ENCODE measurements at places on chromosomes 12 and 14. TPM values are rescaled to one million over a fixed set of nuclear protein-coding genes. Genes with fewer than 3 reads are reported as not detected.

CLEC4E gene
- total RNA-seq: not detected

REP15 gene
- 52.3 TPM for total RNA-seq

KLRC4 gene
- 2.2 TPM for total RNA-seq

CCDC175 gene
- total RNA-seq: not detected

RNASE7 gene
- 0.48 TPM for total RNA-seq

CCDC60 gene
- 0.68 TPM for total RNA-seq

GRCh38 chr12:13114251-13115052, 11.0 kb upstream of the GSG1 start:
- H3K36me3 ChIP-seq: no peaks in the 10 kb centered on the region
- H3K27ac ChIP-seq: no peak overlapping the region
- H3K4me1 ChIP-seq: no peaks in the 10 kb centered on the region
- no peak overlapping the region for H3K4me3 ChIP-seq
- no peak for DNase-seq
- peaks cover 7% of the 10 kb centered on the region for H3K27me3 ChIP-seq

DNA sequence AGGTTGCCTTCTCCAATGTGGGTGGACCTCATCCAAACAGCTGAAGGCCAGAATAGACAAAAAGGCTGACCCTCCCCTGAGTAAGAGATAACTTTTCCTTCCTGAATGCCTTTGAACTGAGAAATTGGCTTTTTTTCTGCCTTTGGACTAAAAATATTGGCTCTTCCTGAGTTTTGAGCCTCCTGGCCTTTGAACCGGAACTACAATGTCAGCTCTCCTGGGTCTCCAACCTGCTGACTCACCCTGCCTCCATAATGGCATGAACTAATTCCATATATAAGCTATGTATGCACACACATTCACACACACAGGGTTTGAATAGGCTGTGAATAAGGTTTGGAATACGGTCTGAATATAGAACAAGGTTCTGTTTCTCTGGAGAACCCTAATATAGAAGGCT, 39.7 kb upstream of the TMEM260 start:
- no peak for DNase-seq
- no peak overlapping the region for H3K27ac ChIP-seq
- H3K36me3 ChIP-seq: no peaks in the 10 kb centered on the region
- no peaks in the 10 kb centered on the region for H3K27me3 ChIP-seq

DNA sequence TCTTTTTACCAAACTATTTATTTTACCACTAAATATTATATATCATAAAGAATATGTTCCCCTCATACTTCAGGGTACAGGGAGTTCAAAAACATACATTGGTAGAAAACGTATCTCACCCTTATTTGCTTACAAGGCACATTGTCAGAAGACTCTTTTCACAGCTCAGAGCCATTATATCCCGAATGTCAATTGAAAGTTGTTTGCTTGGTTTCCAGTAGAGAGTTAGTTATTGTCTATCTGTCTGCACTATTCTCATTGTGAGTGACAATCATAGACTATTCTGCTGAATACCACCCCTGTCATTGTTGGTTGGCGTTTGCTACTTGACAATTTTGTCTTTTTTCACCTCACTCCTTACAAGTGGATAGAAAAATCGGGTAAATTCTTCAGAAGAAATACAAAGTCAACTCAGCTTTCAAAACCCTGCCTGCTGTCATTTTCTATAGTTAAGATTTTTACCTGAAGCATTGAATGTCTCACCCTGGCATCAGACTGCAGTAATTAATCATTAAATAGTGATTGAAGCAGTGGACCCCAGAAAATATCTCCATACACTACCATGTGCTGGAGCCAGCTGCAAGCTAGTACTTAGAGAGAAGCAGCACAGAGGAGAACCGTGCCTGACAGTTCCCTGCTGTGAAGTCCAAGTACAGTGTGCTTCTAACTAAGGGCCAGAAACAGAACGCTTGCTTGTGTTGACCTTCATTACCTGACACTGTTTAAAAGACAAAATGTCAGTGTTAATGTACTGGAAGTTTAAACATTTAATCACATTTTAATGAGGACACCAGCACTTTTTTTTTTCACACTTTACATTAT, 510.6 kb downstream of the RERGL start:
- H3K36me3 ChIP-seq: no peaks in the 10 kb centered on the region
- H3K27ac ChIP-seq: no peak overlapping the region
- no peak for DNase-seq
- no peak overlapping the region for H3K4me3 ChIP-seq
- H3K4me1 ChIP-seq: no peaks in the 10 kb centered on the region

GRCh38 chr14:72544615-72545387, 349.1 kb downstream of the DPF3 start:
- no peak for DNase-seq
- H3K27ac ChIP-seq: no peak overlapping the region
- no peaks in the 10 kb centered on the region for H3K4me1 ChIP-seq
- H3K4me3 ChIP-seq: no peak overlapping the region
- H3K27me3 ChIP-seq: no peaks in the 10 kb centered on the region

DNA sequence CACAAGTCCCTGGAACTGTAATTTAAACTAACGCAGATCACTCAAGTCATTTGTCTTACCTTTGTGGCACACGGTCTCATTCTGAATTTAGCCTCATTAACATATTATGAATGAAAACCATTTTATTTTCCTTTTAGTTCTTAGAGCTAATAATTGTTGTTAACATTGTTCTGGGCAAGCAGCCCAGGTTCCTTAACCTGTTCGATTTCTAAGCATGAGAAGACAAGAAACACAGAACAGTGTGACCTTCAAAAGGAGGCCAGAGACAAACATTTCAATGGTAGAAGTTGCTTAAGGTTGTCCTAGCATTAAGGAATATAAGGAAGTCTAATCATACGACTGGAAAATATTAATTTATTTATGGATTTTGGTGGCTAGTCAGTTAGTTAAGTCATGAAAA, 35.2 kb downstream of the PIWIL1 start:
- no peak overlapping the region for H3K27ac ChIP-seq
- no peak for DNase-seq
- H3K27me3 ChIP-seq: peaks cover 24% of the 10 kb centered on the region
- H3K4me3 ChIP-seq: no peak overlapping the region
- no peaks in the 10 kb centered on the region for H3K4me1 ChIP-seq

- no peak for DNase-seq
- H3K4me3 ChIP-seq: no peak overlapping the region
- no peak overlapping the region for H3K27ac ChIP-seq
- H3K4me1 ChIP-seq: no peaks in the 10 kb centered on the region
- peaks cover 13% of the 10 kb centered on the region for H3K27me3 ChIP-seq
- no peaks in the 10 kb centered on the region for H3K36me3 ChIP-seq
Measured at GRCh38 chr14:105503935-105504692, 13.1 kb downstream of the TEDC1 start.

- H3K27ac ChIP-seq: no peak overlapping the region
- DNase-seq: peak; percentile 10
- H3K4me3 ChIP-seq: no peak overlapping the region
- no peaks in the 10 kb centered on the region for H3K4me1 ChIP-seq
- H3K36me3 ChIP-seq: no peaks in the 10 kb centered on the region
Measured at GRCh38 chr12:76738824-76739579, 24.9 kb upstream of the ZDHHC17 start.

GRCh38 chr12:109598428-109598854, 24.8 kb downstream of the MVK start:
- peaks cover 4% of the 10 kb centered on the region for H3K4me1 ChIP-seq
- peaks cover 5% of the 10 kb centered on the region for H3K36me3 ChIP-seq
- no peak for DNase-seq
- no peaks in the 10 kb centered on the region for H3K27me3 ChIP-seq
- H3K4me3 ChIP-seq: no peak overlapping the region

DNA sequence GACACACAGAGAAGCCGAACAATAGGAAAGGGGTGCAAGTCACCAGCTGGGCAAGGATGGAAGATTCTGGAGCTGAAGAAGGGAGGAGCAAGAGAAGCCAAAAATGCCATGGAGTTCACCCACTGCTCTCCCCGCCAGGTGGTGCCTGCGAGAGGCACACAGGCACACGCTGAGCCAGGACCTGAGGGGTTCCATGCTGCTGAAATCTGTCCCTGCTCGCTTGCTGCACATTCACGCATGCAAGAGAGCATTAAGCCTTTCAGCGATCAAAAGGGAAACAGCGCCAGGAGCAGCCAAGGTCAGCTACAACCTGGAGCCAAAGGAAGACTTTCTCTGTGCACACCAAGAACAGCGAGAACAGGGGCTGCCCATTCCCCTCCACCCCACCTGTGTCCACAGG, 104.1 kb downstream of the ANO2 start:
- H3K4me3 ChIP-seq: no peak overlapping the region
- DNase-seq: no peak

GRCh38 chr12:28603801-28604200, 413.5 kb downstream of the CCDC91 start:
- H3K27me3 ChIP-seq: no peaks in the 10 kb centered on the region
- no peaks in the 10 kb centered on the region for H3K36me3 ChIP-seq
- no peak overlapping the region for H3K4me3 ChIP-seq
- no peak for DNase-seq

DNA sequence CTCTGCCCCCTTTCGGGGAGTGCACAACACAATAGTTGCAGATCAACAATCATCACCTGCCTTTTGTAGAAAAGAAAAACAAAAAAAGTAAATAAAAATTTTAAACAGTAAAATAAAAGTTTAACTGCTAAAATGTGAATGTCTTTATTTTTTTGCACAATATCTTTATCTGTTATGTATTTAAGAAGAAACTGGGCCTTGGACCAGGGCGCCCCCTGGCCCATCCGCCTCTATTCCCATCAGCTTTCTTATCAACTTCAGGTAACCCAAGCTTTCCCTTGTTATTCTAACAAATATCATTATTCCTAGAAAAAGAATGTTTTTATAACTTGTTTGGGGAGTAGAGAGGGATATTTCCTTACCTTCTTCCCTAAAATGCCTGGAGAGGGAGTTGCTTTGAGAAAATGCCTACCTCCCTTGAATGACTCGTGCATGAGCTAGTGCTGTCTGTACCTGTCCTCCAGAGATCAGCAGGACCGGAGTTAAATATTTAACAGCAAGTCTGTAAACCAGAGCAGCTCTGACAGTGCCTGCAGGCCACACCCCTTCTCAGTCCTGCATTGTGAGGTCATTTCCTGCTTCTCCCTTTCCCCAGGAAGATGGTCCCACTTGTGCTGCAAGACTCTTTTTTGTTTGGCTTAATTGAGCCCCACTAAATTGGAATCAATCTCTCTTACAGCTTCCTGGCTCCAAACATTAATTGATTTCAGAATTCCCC, 192.8 kb upstream of the RGS6 start:
- H3K36me3 ChIP-seq: no peaks in the 10 kb centered on the region
- DNase-seq: peak; percentile 35
- H3K4me3 ChIP-seq: no peak overlapping the region
- peaks cover 9% of the 10 kb centered on the region for H3K4me1 ChIP-seq

DNA sequence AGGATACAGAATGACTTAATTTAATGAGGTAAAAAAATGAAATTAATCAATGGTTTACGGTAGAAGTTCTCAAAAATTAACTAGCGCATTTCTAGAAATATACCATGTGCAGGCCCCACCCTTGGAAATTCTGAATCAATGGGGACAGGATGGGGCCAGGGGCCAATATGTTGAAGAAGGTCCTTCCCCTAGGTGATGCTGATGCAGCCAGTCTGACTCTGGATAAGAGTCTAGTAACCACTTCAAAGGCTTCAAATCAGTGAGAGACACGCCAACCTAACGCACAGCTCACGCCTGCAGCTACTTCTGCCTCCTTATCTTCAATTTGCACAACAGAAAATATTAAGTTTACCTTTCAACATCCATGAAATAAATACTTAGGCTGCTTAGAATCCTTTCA, 14.9 kb downstream of the GIT2 start:
- no peak for DNase-seq
- H3K4me1 ChIP-seq: peaks cover 3% of the 10 kb centered on the region
- no peak overlapping the region for H3K27ac ChIP-seq
- H3K27me3 ChIP-seq: no peaks in the 10 kb centered on the region
- peaks cover 1% of the 10 kb centered on the region for H3K36me3 ChIP-seq

- no peaks in the 10 kb centered on the region for H3K36me3 ChIP-seq
- H3K4me3 ChIP-seq: peak overlapping the region; percentile 57
- peak; percentile 69 for DNase-seq
Measured at GRCh38 chr14:61280526-61281185, 482 bp downstream of the TMEM30B start.

GRCh38 chr12:133120385-133121191, 9.5 kb downstream of the ZNF891 start:
- H3K4me3 ChIP-seq: no peak overlapping the region
- H3K4me1 ChIP-seq: no peaks in the 10 kb centered on the region
- no peak for DNase-seq
- peaks cover 82% of the 10 kb centered on the region for H3K36me3 ChIP-seq
- no peaks in the 10 kb centered on the region for H3K27me3 ChIP-seq

DNA sequence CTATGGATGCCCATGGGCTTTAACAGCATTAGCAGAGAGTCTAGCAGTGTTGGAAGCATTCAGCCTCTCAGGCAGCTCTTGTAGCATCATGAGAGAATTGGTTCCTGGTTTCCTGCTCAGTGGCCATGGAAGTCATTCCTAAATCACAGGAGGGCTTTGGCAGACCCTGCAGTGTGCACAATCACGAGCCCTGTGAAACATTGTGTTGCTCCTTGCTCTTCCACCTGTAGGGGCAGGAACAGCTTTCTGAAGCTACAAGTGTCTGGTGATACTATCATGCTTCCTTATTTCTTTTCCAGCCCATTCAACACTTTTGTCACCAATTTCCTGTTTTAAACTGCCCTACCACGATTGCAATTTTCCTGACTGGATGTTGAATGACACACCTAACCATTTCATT, 402.2 kb upstream of the USP15 start:
- no peak for DNase-seq
- H3K27me3 ChIP-seq: no peaks in the 10 kb centered on the region
- H3K4me1 ChIP-seq: no peaks in the 10 kb centered on the region
- no peaks in the 10 kb centered on the region for H3K36me3 ChIP-seq

DNA sequence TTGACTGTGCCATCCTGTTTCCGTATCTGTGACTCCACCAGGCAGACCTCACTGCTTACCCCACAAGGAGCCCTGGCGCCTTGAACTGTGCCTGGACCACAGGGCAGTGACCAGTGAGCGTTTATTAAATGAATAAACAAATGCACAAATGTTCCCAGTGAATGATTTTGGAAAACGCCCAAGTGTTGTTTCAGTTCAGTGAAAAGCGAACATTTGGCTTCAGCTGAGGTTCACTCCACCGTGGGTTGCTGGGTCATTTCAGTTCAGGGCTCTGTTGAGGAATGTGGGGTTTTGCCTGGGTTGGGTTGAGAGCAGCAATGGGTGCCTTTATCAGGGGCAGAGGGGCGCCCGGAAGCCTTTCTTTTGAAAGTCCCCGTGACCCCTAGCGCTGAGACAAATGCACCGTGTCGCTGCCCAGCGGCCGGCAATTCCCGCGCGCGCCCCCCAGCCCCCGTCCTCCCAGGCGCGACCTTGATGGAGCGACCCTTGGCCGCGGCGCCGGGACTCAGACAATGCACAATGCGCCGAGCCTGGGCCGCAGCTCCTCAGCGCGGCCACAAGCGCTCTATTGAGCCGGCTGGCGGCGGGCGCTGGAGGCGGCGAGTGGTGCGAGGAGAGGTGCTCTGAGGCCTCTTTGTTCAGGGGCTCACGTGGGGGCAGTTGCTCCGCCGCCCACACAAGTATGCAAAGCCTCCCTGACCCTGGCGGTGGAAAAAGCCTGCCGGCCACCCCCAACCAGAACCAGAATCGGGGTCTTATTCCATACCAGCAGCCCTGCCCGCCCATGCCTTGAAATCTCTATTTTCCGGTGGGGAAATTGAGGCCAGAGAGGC, 40.5 kb upstream of the CLMN start:
- no peak overlapping the region for H3K4me3 ChIP-seq
- H3K36me3 ChIP-seq: no peaks in the 10 kb centered on the region
- H3K27ac ChIP-seq: no peak overlapping the region
- H3K4me1 ChIP-seq: no peaks in the 10 kb centered on the region
- DNase-seq: no peak

- H3K4me1 ChIP-seq: no peaks in the 10 kb centered on the region
- no peak overlapping the region for H3K4me3 ChIP-seq
- H3K36me3 ChIP-seq: no peaks in the 10 kb centered on the region
- H3K27ac ChIP-seq: no peak overlapping the region
- no peak for DNase-seq
Measured at GRCh38 chr14:104594310-104595046, 10.1 kb downstream of the TMEM179 start.
